Amniotic stem cell (primary cell): ENCODE measurements at places on chromosomes 5 and 9.

GRCh38 chr9:109182940-109183798 is 16.1 kb upstream of the FRRS1L start:
- DNase-seq: no peak

DNA sequence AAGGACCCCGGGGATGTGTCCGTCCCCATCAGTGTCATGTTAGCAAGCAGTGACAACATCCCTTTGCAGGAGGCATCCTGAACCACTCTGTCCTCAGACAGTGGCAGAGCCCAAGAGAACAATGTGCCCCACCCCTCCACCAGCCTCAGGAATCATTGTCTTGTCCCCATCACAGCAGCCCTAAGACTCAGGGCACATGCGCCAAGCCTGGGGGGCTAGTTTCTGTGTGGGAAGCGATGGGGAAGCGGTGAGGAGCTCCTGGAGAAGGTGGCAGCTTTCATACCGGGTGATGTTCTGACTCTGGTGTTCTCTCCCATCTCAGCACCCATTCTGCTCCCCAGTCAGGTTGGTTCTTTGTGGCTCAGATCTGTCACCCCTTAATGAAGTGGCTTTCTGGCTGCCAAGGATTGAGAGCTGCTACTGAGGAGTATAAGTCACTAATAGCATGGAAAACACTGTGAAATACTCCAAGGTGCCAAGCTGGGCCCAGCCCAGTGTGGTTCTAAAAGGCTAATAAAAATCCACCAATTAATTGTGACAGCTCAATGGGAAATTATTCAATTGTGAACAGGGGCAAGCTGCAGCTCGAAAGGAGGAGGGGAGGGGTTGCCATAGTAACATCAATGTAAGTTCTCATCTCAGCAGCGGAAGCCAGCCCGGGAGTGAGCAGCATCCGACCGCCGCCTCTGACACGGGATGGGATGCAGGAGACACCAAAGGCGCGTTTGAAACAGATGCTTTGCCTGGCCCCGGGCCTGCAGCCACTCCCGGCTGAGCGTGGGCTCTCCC is 4.7 kb downstream of the QRFP start:
- DNase-seq: no peak

GRCh38 chr5:11075035-11075805 is 314.2 kb upstream of the DAP start:
- DNase-seq: no peak

DNA sequence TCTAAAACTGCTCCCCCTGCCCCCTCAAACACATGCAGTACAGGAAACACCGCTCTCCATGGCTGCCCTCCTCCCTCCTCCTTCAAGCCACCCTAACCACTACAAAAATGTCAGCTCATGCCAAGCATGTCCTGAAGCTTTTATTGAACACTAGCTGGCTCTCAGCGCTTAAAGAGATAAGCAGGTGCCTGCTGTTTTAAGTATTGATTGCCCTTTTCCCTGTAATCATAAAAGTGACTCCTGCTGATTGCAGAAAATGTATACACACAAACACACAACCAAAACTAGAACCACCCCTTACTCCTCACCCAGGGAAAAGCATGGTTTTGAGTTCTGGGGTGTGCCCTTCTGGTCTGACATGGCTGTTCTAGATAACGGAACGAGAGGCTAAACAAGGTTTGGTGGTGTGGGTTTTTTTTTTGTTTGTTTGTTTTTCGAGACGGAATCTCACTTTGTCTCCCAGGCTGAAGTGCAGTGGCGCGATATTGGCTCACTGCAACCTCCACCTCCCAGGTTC is 3.7 kb upstream of the UCK1 start:
- no peak for DNase-seq

GRCh38 chr5:59790376-59790775 is 103.2 kb downstream of the PDE4D start:
- no peak for DNase-seq

- no peak for DNase-seq
Measured at GRCh38 chr5:16615741-16616535, 859 bp downstream of the RETREG1 start.

GRCh38 chr9:111715471-111715870 is 54.1 kb downstream of the GNG10 start:
- no peak for DNase-seq

- no peak for DNase-seq
Measured at GRCh38 chr9:19787672-19788071, 1.2 kb downstream of the SLC24A2 start.

DNA sequence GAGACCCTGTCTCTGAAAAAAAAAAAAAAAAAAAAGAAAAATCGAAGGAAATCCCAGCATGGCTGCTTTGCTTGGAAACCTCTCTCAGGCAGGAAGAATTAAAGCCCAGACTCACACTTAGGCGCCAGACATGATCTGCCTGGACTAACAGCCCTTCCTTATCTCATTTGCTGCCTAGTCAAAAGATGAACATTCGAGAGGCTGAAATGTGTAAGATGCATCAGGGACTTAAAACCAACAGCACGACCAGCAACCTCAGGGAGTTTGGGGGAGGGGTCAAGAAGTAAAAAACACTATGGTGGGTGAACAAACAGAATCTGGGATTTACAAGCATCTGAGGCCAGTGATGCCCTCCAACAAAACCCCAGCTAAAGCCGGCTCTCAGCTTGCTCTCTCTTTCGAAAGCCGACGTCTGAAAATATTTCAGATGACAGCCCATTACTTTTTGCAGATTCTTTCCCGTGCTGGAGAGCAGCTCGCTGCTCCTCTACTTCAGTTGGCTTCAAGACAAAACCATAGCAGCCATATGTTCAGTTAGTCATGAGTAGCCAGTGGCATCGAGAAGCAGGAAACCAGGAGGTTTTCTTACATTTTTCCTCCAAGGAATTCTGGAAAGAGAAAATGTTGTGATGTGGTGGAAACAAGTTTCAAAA is 249.9 kb downstream of the MARCHF11 start:
- DNase-seq: no peak

GRCh38 chr5:9733486-9733885 is 103.3 kb upstream of the TAS2R1 start:
- DNase-seq: no peak

GRCh38 chr5:146357126-146357525 is 18.5 kb downstream of the POU4F3 start:
- no peak for DNase-seq

- no peak for DNase-seq
Measured at GRCh38 chr5:88877826-88878225, 5.2 kb downstream of the MEF2C start.

DNA sequence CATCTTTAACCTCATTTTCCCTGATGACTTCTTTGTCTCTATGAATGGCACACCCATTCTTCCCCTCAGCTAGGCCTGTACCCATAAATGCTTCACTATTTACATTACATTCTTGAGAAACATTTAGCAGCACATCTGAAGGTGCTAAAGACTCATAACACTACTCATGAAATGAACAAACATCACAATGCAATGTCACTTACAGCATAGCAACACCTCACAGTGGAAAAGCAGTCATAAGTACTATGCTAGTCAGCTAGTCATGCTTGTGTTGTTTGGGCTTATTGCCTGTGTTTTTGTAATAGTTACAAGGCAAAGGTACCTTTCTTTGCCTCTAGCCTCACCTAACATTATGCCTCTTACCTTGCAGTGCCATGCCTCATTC is 228.9 kb downstream of the KIAA0825 start:
- DNase-seq: no peak

- DNase-seq: no peak
Measured at GRCh38 chr5:1131191-1131621, 19.3 kb upstream of the SLC12A7 start.

GRCh38 chr5:180590543-180591310 is 572 bp downstream of the SCGB3A1 start:
- no peak for DNase-seq

- no peak for DNase-seq
Measured at GRCh38 chr9:87322840-87323635, 174.6 kb upstream of the DAPK1 start.

DNA sequence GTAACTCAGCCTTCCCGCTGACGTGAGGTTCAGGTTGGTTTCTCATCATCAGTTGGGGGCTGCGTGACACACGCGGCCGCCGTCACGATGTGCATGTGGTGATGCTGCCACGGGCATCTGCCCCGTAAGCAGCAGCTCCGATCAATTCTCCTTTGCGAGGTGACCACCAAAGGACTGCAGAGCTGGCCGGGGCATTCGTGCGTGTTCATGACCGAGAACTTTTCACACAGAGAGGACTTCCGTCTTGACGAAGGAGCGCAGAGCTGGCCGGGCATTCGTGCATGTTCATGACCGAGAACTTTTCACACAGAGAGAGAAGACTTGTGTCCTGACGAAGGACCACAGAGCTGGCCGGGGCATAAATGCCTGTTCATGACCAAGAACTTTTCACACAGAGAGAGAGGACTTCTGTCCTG is 3.8 kb upstream of the LCN1 start:
- no peak for DNase-seq

DNA sequence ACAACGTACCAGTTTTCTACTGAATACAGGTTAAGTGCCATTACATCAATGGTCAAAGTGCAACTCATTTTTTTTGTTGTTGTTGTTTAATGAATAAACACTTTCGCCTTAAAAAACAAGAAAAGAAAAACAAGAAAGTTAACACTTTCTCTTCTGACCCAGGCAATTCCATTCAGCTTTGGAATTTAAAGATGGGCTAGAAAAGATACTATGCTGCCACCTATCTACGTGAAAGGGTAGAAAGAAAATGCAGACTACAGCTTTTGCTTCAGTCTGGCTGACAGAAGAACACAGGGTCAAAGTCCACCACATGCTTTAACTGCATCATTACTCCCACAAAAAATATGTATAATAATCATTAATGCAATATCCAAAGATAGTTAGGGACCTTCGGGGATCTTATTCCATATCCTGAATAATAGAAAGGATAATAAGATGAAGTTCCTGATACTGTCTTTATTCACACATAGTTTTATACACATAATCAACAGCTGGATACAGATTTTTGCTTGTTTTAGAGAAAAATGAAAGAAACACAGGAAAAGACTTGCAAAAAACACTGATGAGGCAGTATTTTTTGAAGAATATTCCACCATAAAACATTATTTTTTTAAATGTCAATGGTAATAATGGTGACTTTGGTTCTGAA is 40.4 kb downstream of the ZDHHC21 start:
- DNase-seq: no peak

GRCh38 chr5:177222269-177222668 is 81.2 kb downstream of the RAB24 start:
- DNase-seq: no peak

GRCh38 chr5:176810687-176811501 is 535 bp downstream of the UNC5A start:
- no peak for DNase-seq

GRCh38 chr5:1057485-1058082 is 49.0 kb downstream of the NKD2 start:
- DNase-seq: no peak

GRCh38 chr9:93051680-93052089 is 6.8 kb upstream of the SUSD3 start:
- no peak for DNase-seq

DNA sequence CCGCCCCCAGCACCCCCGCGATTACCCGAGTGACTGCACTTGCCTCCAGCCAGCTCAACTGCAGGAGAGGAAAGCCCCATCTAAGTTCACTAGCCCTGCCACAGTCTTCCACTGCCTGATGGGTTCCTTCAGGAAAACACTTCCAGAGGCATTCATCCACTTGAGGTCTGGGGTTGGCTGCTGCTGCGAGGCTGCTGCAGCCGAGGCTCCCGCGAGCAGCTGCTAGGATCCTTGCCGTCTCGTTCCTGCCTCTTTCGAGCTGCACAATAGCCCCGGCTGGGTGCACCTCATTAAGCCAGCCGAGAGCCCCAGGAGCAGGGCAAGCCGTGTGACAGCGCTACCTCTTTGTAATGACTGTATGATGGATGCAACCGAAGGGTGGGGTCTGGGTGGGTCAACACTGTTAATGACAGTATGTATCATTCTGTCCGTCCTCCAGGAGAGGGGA is 24.2 kb upstream of the ELAVL2 start:
- no peak for DNase-seq

GRCh38 chr9:28999806-29000205 is 1426.5 kb upstream of the C9orf72 start:
- DNase-seq: no peak
